ENCODE measurements at places on chromosomes 1 and 21.

- no peak for DNase-seq
These were observed 16.4 kb downstream of the PKN2 start for GRCh38 chr1:88700425-88701013.

DNA sequence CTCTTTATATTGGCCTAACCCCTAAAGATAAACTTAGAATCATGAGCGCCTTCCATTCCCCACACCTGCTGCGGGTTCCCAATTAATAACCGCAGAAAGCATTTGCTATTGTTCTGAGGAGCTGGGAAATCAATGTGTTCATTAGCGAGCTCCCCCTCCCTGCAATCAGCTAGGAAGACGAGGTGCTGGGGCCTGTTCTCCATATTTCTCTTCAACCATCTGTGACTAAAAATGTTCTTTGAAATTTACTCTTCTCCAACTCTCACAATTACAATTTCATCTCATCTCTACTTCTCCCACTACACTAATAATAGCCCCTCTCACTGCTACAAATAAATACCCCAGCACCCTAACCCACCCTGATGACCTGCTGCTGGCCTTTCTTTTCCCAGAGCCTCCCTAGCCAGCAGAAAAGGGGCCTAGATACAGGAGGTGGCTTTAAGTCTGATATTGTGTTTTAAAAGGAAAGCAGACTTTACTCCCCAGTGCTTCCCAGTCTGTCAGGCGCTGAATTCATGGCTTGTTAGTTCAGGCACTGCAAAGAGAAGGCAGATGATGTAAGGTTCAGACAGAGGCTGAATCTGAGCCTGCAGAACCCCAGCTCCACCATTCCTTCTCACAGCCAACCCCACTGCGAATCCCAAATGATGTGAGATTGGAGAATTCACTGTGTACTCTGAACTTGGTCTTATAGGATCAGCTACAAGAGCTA, 477.5 kb upstream of the DAB1 start:
- no peak for DNase-seq

DNA sequence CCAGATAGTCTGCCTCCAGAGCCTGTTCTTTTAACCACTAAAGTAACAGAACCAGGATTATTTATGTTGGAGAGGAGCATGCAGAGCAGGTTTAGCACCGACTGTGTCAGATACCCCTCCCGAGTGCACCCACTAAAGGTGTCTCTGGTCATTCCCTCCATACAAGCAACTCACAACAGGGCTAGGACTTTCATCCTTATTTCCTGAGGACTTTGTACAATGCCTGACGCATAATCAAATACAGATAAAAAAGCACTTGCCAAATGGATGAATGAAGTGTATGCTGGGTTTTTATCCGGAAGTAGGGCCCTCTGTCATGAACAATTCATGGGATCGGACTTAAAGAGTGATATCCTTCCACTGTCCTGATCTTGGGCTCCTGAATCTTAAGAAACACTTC, 26.0 kb downstream of the RPL5 start:
- no peak for DNase-seq

GRCh38 chr1:247539215-247539614, 3.0 kb upstream of the OR2C3 start:
- no peak for DNase-seq

- no peak for DNase-seq
These were observed 7.0 kb downstream of the AHDC1 start for GRCh38 chr1:27596986-27597385.

DNA sequence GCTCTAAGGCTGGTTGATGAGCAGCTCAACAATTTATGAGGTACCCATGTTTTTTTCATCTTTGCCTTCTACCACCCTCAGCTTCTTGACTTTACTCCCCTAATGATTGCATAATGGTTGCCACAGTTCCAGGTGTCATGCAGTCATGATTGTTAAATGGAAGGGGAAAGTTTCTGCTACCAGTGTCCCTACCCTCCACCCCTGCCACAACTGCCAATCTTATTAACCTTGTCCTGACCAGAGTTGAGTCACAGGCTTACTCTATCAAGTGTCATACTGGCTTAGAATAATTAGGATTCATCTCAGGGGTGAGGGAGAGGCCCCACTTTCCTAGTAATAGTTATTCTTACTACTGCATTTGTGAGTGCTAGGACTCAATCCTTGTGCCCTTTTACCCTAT, 7.9 kb upstream of the FUBP1 start:
- no peak for DNase-seq

GRCh38 chr1:67695963-67696362, 11.0 kb downstream of the GADD45A start:
- DNase-seq: no peak

- no peak for DNase-seq
These were observed 151.5 kb downstream of the ST6GALNAC5 start for GRCh38 chr1:77018761-77019160.

- no peak for DNase-seq
These were observed 86.1 kb downstream of the VPS26C start for GRCh38 chr21:37181059-37181458.

DNA sequence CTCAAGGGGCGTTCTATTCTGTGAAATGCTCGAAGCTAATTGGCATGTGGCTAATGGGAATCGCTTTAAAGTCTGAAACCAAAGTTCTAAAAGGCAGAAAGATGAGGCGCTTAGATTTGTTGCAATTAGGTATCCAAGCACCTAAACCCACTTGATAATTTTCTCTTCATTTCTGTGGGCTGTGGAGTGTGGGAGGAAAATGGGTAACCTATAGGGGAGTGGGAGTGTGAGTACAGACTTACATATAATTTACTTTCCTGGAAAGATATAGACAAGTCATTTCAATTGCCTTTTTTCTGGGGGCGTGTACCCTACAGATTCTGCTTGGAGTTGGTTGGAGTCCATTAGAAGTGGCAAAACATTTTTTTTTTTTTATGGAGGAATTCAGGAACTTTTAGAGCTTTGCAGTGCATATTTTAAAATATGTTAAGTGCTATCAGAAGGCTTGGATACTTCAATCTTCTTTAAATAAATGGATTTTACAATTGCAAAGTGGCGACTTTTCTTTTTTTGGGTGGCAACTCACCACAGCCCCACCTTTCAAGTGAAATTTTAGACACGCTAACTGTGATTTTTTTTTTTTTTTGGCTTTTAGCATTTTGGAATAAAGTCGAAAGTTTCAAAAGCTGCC, 254.5 kb downstream of the CAMTA1 start:
- DNase-seq: no peak
